Spinal cord (tissue), 10 donors: ENCODE measurements at places on chromosomes 5 and 9.

GRCh38 chr5:173852790-173853359 is 35.3 kb upstream of the CPEB4 start:
- no peak for DNase-seq

GRCh38 chr9:85900504-85901201 is 40.3 kb upstream of the NAA35 start:
- DNase-seq, result no peak

DNA sequence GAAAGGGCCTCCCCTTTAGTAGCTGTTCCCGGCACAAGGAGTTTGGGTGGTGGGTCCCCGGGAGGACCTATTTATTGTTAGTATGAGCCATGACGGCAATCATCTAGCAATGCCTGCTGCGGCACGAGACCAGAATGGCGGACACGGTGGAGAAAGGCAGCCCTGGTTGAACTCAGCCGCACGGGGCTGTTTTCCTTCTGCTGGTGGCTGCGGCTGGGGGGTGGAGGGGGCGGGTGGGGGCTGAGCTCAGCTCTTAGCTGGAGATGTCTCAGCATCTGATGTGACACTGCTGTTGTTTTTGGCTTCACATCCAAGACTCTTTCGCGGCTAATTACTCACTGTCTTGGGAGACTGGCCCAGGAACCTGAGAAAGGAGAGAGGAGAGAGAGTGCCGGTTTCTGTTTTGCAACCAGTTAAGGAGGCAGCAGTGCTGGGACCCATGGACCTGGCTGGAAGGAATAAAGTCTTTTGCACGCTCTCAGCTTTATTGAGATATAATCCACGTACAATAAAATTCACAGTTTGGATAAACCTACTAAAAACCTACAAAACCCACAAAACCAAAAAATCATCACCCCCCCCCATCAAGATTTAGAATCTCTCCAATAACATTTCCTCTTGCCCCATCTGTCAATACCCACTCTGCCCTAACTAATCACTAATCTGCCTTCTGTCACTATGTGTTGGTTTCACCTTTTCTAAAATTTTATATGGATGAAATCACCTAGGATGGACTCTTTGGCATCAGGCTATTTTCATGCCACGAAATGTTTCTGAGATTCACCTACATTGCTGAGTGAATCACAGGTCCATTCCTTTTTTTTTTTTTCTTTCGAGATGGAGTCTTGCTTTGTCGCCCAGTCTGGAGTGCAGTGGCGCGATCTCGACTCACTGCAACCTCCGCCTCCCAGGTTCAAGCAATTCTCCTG is 81.8 kb upstream of the NEURL1B start:
- DNase-seq, result peak; percentile 72

GRCh38 chr5:14806456-14806855 is 65.1 kb downstream of the ANKH start:
- no peak for DNase-seq

DNA sequence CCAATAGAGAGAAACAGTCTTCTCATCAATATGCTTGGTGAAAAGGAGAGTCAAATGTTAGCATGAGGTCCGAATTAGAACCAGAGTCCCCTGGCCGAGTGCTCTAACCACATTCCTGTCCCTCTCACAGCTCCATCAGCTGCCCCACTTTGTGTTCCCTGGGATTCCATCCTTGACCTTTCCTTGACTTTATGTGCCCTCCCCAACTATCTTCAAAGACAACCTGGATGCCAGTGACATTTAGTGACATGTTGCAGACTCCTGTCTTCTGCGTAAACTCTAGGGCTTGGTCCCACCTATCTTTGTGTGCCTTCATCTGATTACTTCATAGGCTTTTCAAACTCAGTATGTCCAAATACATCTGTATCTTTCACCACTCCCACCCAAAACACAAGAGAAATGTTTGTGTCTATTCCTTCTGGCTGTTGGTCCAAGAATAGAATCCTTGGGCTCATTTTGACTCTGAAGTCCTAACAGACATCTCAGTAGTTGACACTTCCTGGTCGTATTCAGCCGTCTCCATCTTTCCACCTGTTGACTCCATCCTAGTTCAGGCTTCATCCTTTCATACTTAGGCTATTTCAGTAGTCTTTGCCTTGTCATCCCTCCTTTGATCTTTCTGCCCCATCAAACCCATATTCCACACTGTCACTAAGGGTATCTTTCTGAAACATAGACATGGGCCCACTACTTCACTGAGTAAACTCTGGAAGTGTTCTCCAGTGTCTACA is 101.4 kb upstream of the CD180 start:
- no peak for DNase-seq

DNA sequence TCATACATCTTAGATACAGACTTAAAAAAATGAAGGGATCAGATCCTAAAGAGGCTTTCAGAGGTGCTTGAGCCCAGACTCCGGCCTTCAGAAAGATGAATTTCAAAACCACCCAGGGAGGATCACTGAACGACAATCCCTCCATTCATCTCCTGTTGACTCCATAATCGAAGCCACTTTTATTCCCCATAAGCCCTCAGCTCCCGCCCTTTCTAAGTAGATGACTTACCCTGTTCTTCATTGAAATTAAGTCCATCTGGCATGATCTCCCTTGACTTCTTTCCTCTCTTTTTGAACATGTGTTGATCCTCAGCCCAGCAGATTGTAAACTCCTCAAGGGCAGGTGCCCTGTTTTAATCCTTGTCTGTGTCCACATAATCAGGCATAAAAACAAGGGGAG is 50.8 kb upstream of the ASTN2 start:
- DNase-seq, result no peak

DNA sequence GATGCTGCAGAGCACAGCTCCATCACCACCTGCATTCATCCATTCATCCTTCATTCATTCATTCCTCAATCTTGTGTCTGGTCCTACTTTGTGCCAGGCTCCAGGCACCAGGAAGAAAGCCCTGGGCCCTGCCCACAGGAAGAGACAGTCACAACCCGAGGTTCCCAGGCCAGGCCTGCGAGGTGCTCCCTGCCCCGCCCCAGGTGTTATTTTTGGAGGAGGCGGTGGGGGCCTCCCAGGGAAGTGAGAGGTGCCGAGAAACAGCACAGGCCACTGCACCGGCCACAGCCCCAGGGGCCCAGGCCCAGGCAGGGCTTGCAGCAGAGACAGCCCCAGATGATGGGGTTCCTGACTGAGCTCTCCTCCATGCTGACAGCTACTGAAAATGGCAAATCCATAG is 33.4 kb downstream of the VAV2 start:
- DNase-seq, result no peak

DNA sequence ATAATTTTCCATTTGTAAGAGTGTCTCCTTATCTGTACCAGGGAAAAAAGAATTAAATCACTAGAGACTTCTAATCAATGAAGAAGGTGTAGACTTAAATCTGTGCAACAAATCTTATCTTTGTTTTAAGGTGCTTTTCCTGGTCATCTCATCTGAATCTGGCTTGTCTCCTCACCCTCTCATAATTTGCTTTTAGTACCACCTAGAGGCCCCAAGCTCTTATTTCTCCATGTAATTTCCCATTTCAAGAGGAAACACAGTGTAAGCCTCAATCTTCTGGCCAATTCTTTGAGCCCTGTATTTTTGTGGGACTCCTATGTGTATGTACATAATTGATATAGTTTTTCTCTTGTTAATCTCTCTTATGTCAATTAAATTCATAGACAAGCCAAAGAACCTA is 1975.3 kb upstream of the CDH6 start:
- no peak for DNase-seq

GRCh38 chr5:121988488-121988887 is 26.7 kb downstream of the SRFBP1 start:
- DNase-seq, result no peak

DNA sequence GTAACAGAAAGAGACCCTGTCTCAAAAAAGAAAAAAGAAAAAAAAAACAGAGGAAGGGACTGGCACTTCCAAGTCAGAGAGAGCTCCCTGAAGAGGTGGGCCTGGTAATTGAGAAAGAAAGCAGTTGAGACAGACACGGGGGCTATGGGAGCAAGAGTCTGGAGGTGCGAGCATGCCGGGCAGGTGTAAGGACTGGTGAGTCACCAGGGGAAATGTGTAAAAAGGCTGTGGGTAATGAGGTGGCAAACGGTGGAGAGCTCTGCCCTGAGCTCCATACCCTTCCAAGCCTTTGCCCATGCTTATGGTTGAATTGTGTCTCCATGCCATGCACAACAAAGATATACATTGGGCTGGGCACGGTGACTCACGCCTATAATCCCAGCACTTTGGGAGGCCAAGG is 18.0 kb upstream of the JADE2 start:
- no peak for DNase-seq

DNA sequence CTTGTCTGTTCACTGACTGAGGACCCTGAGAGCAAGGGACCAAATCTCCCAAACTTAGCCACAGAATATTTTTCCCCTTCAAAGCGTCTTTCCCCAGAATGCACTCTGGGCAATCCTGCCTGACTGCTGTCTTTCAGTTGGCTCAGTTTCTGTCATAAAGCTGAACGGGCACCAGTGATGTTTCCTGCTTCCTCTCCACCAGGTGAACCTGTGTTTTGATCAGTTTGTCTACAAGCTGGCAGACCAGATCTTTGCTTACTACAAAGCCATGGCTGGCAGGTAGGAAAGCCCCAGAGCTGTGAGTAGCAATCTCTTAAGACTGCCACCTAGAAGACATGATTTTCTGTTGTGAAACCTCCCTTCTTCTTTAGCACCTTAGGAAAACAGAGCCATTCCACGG is 61.8 kb downstream of the CYFIP2 start:
- DNase-seq, result no peak

DNA sequence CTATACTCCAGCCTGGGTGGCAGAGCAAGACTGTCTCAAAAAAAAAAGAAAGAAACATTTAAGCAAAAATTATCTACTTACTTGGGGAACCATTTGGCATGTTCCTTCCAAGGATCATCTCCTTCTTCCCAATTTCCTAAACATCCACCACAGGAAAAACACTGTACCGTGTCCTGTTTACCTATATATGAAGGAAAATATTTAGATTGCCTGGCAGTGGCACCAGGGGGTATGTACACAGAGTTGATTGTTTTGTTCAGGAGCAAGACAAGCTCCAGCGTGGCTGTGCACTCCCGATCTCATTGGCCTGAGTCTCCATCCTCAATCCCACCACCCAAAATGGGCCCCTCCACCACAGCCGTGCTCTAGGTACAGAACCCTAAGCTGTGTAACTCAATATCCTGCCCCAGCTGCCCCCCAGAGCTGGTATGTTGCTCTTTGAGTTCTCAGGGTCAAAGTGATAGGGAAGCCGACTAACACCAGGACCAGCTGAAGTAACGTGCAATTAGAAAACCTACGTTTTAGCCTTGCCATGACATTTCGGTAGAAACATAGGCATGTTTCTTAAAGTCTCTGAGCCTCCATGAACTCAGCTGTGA is 13.8 kb downstream of the NAIP start:
- no peak for DNase-seq

DNA sequence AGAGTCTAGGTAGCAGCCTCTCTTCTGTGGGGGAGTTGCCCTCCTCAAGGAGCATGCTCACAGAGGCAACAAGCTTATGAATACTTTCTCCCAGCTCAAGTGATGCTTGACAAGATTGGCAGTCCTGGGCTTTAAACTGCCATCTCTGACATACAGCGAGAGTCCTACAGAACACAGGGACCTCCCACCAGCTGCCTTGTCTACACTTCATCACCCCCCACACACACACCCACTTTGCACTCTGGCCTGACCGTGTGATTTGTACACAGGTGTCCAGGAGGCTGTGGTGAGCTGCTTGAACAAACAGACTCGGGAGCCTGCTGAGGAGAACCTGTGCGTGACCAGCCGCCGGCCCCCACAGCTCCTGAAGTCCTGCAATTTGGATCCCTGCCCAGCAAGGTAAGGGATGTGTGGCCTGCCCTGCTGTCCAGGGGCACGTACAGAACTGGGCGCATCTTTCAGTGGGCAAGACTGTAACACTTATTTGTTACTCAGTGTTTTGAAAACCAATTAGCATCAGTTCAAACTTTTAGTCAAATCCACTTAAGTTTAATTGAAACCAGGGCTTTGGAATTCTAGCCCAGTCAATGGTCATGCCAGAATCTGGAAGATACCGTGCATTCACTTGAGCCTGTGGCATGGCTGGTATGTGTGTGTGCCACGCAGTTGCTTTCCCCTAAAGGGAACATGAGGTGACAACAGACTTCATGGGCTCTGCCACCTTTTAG is 247.5 kb downstream of the ADAMTSL1 start:
- DNase-seq, result no peak

- peak; percentile 55 for DNase-seq
Measured at GRCh38 chr9:2267181-2267745, 252.1 kb downstream of the SMARCA2 start.

GRCh38 chr5:6820851-6821479 is 107.7 kb downstream of the TENT4A start:
- peak; percentile 71 for DNase-seq

DNA sequence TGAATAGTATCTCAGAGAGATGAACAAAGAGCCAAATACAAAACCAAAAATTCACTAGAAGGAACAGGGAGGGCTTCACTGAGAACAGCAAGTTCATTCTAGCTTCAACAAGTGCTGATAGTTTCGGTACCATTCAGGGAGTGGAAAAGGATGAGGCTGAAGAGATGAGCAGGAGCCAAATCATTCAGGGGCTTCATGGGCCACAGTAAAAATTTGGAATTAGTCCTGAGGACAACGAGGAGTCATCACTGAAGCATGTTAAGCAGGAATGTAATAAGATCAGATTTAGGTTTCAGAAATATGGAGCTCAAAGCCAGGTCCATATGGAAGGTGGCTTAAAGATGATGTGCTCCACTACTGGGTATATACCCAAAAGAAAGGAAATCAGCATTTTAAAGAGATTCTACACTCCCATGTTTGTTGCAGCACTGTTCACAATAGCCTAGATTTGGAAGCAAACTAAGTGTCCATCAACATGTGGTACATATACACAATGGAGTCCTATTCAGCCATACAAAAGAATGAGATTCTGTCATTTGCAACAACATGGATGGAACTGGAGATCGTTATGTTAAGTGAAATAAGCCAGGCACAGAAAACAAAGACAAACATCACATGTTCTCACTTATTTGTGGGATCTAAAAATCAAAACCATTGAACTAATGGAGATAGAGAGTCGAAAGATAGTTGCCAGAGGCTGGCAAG is 36.2 kb downstream of the SPOCK1 start:
- DNase-seq, result no peak

- DNase-seq, result no peak
Measured at GRCh38 chr9:104075801-104076753, 18.0 kb upstream of the SMC2 start.

DNA sequence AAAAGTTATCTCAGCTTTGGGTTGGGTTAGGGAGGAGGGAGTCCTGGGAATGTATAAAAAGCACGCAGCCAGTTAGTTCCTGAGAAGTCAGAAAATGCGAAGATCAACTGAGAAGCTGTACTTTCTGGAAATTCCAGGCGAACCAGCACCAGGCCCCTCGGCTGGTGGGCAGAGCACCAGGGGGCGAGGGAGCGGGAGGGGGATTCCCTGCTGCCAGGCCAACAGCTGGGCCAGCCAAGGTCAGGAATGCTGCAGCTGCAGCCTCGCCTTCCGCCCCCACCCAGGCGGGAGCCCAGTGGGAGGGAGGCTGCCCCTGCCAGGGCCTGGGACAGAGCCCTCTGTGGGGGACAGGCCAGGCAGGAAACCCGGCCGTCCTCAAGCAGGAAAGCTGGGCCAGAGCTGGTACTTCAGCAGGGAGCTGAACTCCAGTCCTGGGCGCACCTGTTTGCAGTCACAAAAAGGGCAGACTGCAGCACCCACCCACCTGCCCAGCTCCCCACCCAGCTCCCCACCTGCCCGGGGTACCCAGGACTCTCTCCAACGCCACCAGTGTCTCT is 35.5 kb downstream of the VAV2 start:
- DNase-seq, result no peak
